ENCODE measurements at places on chromosomes 11 and 22. TPM values are rescaled to one million over a fixed set of nuclear protein-coding genes. Genes with fewer than 3 reads are reported as not detected.

DNA sequence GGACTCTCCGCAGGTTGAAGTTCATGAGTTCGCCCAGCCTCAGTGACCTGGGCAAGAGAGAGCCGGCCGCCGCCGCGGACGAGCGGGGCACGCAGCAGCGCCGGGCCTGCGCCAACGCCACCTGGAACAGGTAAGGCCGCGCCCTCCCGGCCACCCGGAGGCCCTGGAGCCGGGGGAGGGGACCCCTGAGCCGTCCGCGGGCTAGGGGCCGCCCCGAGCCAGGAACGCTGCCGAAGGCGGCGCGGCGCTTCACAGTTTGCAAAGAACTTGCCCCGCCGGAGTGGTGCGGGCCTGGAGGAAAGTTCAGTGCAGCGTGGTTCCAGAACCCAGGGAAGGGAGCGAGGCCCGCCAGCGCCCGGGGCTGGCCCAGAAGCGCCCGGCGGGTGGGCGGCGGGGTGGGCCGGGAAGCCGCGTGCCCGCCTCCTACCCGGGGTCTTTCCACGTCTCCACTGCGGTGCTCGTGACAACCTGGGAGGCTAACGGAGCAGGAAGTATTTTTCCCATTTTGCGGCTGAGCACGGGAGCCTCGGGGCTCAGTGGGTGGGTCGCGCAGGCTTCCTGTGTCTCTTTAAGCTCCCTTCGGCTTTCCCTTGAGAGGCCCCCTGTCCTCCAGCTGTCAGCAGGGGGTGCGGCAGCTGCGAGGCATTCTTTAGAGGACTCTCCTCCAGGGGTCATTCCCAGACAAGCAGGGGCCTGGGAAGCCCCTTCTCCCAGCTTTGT lies 635 bp downstream of the PRR5 start:
- no peak overlapping the region for H3K27ac ChIP-seq
- H3K4me3 ChIP-seq: peak overlapping the region; percentile 55
- H3K27me3 ChIP-seq: no peaks in the 10 kb centered on the region
- H3K4me1 ChIP-seq: peaks cover 24% of the 10 kb centered on the region

- H3K4me3 ChIP-seq: no peak overlapping the region
- DNase-seq: no peak
- no peaks in the 10 kb centered on the region for H3K27me3 ChIP-seq
- H3K4me1 ChIP-seq: no peaks in the 10 kb centered on the region
- H3K36me3 ChIP-seq: no peaks in the 10 kb centered on the region
These were observed 55.0 kb downstream of the ARHGAP42 start for GRCh38 chr11:100741866-100742625.

- H3K4me3 ChIP-seq: no peak overlapping the region
- no peaks in the 10 kb centered on the region for H3K4me1 ChIP-seq
- H3K27ac ChIP-seq: no peak overlapping the region
- peaks cover 3% of the 10 kb centered on the region for H3K27me3 ChIP-seq
- DNase-seq: no peak
- H3K36me3 ChIP-seq: peaks cover 8% of the 10 kb centered on the region
These were observed 29.4 kb downstream of the TUB start for GRCh38 chr11:8110396-8110795.

DNA sequence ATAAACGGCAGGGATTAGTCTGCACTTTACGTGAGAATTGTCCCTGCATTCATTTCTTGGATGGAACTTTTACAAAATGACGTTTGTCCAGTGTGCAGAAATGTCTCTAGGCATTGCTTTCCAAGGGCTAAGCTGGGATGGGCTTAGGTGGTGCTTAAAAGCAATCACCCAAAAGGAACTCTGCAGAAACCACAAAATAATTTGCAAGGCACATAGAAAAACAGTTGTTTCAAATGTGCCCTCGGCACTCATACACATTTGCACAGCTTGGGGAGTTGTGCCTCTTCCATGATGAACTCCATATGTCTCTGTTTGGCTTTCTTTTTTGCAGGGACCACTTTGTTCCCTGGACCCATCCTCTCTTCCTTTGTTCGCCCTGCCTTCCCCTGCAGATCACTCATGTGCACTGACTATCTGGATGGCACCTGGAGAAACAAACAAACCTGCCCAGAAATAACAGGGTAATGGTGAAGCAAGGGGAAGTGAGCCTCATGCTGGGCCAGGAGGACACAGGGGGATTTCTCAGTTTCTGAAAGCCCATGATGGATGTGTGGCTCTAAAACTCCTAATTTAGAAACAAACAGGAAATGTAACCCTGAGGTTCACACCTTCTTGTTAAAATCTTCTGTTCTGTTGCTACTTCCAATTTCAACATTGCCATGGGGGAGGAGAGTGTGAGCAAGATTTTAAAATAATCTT lies 150.2 kb downstream of the SNX19 start:
- peak overlapping the region; percentile 92 for H3K27ac ChIP-seq
- H3K36me3 ChIP-seq: no peaks in the 10 kb centered on the region
- peaks cover 13% of the 10 kb centered on the region for H3K4me1 ChIP-seq

DNA sequence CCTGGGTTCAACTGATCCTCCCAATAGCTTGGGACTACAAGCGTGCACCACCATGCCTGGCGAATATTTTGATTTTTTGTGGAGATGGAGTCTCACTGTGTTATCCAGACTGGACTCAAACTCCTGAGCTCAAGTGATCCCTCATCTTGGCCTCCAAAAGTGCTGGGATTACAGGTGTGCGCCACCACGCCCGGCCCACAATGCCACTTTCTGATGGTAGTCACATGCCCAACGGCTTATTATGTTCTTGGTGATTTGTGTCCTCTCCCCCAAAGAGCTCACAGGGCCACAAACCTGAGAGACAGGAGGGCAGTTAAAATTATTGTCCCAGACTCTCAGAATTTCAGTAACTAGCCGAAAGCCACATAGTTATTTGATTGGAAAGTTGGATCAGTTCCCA lies 9.6 kb downstream of the GRIK4 start:
- no peaks in the 10 kb centered on the region for H3K4me1 ChIP-seq
- H3K4me3 ChIP-seq: no peak overlapping the region
- no peaks in the 10 kb centered on the region for H3K27me3 ChIP-seq
- no peaks in the 10 kb centered on the region for H3K36me3 ChIP-seq
- no peak for DNase-seq

GRCh38 chr11:121249039-121249663 lies 43.4 kb upstream of the SC5D start:
- peaks cover 11% of the 10 kb centered on the region for H3K27me3 ChIP-seq
- H3K27ac ChIP-seq: no peak overlapping the region
- H3K4me3 ChIP-seq: no peak overlapping the region
- no peak for DNase-seq
- H3K36me3 ChIP-seq: no peaks in the 10 kb centered on the region

- peaks cover 9% of the 10 kb centered on the region for H3K4me1 ChIP-seq
- H3K27ac ChIP-seq: no peak overlapping the region
- no peaks in the 10 kb centered on the region for H3K27me3 ChIP-seq
- no peak for DNase-seq
- no peak overlapping the region for H3K4me3 ChIP-seq
- no peaks in the 10 kb centered on the region for H3K36me3 ChIP-seq
These were observed 26.9 kb upstream of the USP47 start for GRCh38 chr11:11814614-11815452.

DNA sequence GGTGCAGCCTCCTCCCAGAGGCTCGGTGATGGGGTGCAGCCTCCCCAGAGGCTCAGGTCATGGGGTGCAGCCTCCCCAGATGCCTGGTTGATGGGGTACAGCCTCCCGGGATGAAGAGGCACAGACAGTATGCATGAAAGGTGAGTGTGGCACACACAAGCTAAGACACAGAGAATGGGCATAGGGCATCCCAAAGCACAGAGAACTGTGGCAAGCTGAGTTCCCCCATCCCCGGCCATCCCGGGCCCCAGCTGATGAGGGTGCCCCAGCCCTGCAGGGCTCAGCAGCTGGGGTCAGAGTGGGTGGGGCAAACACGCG lies 4.8 kb upstream of the SYT8 start:
- no peak overlapping the region for H3K4me3 ChIP-seq
- H3K4me1 ChIP-seq: no peaks in the 10 kb centered on the region
- peak; percentile 51 for DNase-seq
- no peak overlapping the region for H3K27ac ChIP-seq
- peaks cover 7% of the 10 kb centered on the region for H3K27me3 ChIP-seq
- no peaks in the 10 kb centered on the region for H3K36me3 ChIP-seq

GRCh38 chr11:10319702-10320558 lies 15.1 kb downstream of the ADM start:
- no peaks in the 10 kb centered on the region for H3K36me3 ChIP-seq
- peaks cover 29% of the 10 kb centered on the region for H3K27me3 ChIP-seq

GRCh38 chr22:35930933-35931332 lies 97.7 kb downstream of the RBFOX2 start:
- H3K27me3 ChIP-seq: peaks cover 31% of the 10 kb centered on the region
- H3K4me3 ChIP-seq: no peak overlapping the region
- DNase-seq: no peak
- no peaks in the 10 kb centered on the region for H3K4me1 ChIP-seq
- no peak overlapping the region for H3K27ac ChIP-seq
- no peaks in the 10 kb centered on the region for H3K36me3 ChIP-seq

GRCh38 chr11:2200536-2200935 lies 28.9 kb upstream of the TH start:
- peaks cover 13% of the 10 kb centered on the region for H3K4me1 ChIP-seq
- no peaks in the 10 kb centered on the region for H3K36me3 ChIP-seq
- H3K4me3 ChIP-seq: no peak overlapping the region
- DNase-seq: no peak
- no peak overlapping the region for H3K27ac ChIP-seq
- peaks cover 14% of the 10 kb centered on the region for H3K27me3 ChIP-seq

DNA sequence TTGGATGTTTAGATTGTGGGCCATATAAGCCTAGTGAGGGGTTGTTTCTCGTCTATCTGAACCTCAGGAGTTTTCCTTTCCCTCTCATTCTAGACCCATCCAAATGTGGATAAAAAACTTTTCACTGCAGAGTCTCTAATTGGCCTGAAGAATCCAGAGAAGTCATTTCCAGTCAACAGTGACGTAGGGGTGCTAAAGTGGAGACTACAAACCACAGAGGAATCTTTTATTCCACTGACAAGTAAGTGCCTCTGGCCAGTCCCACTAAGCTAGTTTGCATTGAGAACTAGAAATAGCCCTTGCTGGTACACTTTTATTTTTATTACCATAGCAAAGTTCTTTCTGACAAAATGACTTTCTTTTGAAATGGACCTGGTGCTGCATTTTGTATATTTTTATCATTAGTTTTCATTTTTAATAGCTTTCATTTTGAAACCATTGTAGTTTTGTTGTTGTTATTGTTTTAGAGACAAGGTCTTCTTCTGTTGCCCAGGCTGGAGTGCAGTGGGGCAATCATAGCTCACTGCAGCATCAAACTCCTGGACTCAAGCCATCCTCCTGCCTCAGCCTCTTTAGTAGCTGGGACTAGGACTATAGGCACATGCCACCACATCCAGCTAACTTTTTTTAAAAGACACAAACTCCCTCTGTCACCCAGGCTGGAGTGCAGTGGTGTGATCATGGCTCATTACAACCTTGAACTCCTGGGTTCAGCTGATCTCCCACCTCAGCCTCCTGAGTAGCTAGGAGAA lies 14.6 kb upstream of the PHLDB1 start:
- no peak for DNase-seq
- peaks cover 7% of the 10 kb centered on the region for H3K4me1 ChIP-seq
- H3K27me3 ChIP-seq: no peaks in the 10 kb centered on the region
- H3K27ac ChIP-seq: no peak overlapping the region

- no peaks in the 10 kb centered on the region for H3K4me1 ChIP-seq
- no peaks in the 10 kb centered on the region for H3K36me3 ChIP-seq
- H3K27ac ChIP-seq: no peak overlapping the region
- no peak for DNase-seq
- H3K4me3 ChIP-seq: no peak overlapping the region
These were observed 495.1 kb downstream of the SOX6 start for GRCh38 chr11:15861256-15861655.

GRCh38 chr22:41920271-41920976 lies 5.5 kb upstream of the SHISA8 start:
- no peak for DNase-seq
- peaks cover 13% of the 10 kb centered on the region for H3K27me3 ChIP-seq
- no peaks in the 10 kb centered on the region for H3K36me3 ChIP-seq
- peak overlapping the region; percentile 62 for H3K4me3 ChIP-seq
- peaks cover 6% of the 10 kb centered on the region for H3K4me1 ChIP-seq

DNA sequence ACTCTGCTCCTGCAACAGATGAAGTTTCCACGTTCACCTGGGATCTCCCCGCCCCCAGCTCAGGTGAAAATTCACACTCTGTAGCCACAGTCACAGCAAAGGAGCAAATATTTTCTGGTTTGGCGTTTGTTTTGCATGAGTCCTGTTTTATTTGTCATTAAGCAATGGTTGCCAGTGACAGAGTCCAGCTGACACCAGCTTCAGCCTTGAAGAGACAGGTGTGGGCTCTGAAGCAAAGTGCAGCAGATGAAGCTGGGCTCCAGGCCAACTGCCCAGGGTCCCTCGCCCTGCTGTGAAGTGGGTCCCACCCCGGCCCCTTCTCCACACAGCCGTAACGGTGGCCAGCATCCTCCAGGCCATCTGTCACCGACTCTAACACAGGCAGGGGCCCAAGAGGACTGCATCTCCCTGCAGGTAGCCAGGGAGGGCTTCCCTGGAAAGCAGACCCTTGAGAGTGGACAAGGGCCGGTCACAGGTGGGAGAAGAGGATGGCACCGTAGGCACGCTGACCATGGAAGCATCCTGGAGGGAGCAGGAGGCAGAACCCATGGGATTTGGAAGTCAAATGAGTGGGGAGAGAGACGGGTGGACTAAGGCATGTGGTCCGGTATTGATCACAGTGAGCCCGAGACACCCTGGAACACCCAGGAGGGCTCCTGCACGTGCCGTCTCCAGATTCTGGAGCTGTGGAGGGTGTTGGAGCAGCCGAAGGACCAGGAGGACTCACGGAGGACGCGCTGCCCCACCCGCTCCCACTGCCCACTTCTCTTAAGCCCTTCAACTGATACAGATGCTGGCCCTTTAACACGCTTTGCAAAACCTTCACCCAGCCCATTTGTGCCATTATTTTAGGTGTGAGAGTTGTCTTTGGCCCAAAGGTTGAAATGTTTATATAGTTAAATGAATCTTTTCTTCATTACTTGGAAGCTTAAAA lies 294.5 kb downstream of the BRD1 start:
- no peak overlapping the region for H3K27ac ChIP-seq
- no peaks in the 10 kb centered on the region for H3K27me3 ChIP-seq
- no peak for DNase-seq
- no peaks in the 10 kb centered on the region for H3K4me1 ChIP-seq

DNA sequence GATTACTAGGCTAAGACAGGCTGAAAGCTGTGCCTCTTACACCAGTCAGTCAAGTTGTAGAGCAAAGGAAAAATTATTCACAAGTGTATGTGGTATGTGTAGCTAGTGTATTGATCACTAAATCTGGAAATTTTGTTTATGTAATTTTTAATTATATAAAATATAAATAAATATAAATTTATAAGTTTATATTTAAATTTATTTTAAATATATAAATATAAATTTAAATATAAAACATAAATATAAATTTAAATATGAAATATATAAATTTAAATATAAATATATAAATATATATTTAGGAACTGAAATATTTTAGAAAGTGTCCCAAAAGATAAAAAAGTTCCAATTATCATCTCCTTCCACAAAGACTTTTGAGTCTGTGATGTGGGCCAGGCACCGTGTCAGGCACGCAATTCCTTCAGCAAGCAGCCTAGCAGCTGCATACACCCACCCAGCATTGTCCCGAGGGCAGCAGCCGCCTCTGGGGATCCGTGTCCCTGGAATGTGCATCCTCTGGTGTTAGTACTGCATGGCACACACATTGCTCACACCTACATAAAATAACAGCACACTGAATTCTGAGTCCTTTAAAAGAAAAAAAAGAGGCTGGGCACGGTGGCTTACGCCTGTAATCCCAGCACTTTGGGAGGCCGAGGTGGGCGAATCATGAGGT lies 1098.0 kb downstream of the BRD1 start:
- H3K27me3 ChIP-seq: peaks cover 3% of the 10 kb centered on the region
- H3K4me3 ChIP-seq: no peak overlapping the region
- no peaks in the 10 kb centered on the region for H3K36me3 ChIP-seq

Gene CRYBB2
- total RNA-seq: not detected

Gene RPS6KA4
- total RNA-seq: 20.7 TPM

Gene MRGPRF
- total RNA-seq: not detected

Gene CTSW
- total RNA-seq: 124 TPM

Gene SPI1
- total RNA-seq: 2.0 TPM

Gene SPON1
- 0.10 TPM for total RNA-seq

Gene VPS11
- total RNA-seq: 34.7 TPM

Gene IGLL1
- total RNA-seq: not detected

Measured in natural killer cell treated with Interleukin-12 subunit alpha and Interleukin-12 subunit beta and Interleukin-15 and Interleukin-18, amount 100 ng/mL, for 72 hours (primary cell).